ENCODE measurements at places on chromosomes 4 and X.

DNA sequence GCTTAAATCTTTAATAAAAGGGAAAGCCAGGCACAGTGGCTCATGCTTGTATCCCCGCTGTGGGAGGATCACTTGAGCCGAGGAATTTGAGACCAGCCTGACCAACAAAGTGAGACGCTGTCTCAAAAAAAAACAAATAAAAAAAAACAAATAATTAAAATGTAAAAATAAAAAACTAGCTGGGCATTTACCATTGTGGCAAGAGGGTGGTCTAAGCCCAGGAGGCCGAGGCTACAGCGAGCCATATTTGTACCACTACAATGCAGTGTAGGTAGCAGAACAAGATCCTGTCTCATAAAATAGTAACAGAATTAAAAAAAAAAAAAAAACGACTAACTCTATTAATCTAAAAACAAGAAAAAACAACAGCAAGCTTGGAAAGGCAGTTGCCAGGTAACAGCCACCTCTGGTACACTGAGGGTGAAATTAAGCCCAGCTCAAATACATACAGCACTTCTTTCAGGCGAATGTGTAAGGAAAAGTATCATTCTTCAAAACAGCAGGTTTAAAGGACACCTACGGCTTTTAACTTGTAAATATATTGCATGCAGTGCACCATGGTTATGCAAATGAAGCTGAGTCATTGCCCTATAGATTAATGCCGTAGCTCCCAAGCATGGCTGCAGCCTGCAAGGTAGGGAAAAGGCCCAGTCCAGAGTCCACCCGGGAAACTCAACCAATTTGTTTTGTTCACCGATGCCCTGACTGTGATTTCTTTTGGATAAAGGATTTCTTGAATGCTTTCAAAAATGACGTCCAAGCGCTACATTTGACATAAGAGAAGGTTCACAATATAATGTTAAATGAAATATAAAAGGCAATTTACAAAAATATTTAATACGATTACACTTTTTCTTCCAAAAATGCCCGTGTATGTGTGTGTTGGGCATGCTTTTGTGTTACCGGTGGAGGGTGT, 14.5 kb upstream of the TXLNG start:
- no peak for DNase-seq

GRCh38 chr4:169241464-169241863, 29.3 kb downstream of the SH3RF1 start:
- no peak for DNase-seq

DNA sequence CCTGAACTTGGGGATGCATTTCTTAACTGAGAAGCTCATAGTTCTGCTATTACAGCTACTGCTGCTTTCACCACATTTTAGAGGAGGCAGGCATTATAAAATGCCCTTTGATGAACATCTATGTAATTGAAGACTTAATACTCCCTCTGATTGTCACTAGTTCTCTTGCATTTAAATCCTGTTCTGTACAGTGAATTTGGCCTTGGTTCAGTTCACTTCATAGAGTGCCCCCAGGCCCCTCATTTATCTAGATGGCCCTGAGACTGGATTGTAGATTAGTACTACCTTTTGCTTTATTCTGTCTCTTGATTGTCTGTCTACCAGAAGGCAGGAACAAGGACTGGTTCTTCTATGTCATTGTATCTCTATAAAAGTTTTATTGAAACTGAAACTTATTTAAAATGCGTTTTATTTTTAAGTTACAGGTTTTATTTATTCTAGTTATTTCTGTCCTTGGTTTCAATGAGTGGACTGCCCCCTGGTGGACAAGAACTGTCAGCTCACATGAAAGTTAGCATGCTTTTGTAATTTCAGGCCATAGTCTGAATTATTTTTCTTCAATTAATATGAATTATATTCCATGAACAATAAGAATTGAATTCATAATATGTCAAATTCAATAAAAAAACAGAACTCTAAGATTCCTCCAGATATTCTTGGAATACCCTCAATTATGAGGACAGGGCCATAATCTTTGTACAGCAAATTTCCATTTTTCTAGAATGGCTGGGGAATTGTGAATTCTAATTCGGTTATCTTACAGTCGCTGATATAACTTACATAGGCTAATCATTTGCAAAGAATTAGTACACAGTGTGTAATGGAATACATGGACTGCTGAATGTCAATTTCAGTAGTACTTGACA, 47.2 kb upstream of the TMEM33 start:
- no peak for DNase-seq

GRCh38 chrX:132631579-132632232, 142.9 kb upstream of the MBNL3 start:
- no peak for DNase-seq

GRCh38 chr4:102322736-102323135, 22.5 kb downstream of the SLC39A8 start:
- no peak for DNase-seq

DNA sequence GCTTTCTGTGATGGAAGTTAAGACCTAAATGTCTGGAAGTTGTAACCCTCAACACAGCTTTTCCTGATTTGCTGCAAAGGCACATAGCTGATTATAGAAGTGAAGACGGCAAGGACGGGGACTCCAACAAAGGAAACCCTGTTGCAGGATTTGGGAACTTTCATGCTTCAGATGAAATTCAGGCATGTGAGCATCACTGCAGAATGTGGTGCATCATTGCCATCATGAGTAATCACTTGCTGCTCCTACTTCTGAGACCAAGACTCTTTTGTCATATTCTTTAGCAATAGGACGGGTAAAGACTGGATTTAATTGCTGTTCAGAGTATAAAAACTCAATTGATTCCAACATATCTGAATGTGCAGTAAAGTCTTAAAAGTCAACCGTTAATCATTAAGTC, 35.8 kb downstream of the YIPF6 start:
- no peak for DNase-seq

DNA sequence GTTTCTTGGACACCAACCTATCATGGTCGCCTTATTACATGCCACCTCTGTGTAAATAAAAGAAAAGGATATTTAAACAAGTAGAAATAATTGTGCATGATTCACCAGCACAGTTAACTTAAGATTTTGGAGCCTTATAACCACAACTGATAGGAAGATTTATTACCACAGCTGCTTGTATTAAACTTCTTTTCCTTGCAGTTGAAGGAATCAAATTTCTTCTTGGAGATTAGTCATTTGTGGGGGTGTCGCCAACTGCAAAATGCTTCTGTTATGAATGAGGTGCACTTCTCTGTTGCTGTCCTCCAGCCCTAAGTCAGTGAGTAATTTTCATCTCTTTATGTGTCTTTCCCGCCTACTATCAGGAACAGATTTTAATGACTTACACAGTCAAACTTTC, 73.3 kb downstream of the OR13H1 start:
- no peak for DNase-seq

DNA sequence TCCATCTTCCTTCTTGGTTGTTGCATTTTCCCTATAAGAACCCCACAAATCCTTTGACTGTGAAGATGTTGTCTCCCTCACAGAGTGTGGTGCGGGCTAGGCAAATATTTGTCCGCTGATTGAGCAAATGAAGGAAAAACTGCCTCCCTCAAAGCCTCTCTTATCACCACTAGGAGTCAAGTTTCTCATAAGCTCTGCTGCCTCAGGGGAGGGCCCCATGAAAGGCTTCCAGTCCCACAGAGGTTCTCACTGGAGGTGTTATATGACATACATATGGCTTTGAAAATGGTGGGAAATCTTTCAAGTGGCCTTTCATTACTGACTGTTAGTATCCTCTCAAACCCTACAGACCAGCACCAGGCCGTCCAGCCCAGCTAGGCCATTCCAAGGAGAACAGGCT, 9.3 kb downstream of the VGLL1 start:
- DNase-seq: no peak

DNA sequence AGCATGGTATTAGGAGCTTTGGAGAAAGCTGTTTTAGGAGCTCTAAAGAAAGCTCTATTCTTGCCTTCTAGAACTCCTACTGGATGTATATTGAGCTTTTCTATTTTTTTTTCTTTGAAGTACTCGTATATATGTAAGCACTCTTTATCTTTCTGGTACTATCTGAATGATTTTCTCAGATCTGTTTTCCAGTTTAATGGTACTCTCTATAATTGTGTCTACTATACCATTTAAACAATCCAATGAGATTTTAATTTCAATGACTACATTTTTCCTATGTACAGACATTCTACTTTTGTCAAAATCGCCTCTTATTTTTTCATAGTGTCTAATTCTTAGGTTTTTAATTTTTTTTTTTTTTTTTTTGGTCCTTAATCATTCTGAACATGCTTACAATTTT, 328.1 kb downstream of the DCTD start:
- DNase-seq: no peak

DNA sequence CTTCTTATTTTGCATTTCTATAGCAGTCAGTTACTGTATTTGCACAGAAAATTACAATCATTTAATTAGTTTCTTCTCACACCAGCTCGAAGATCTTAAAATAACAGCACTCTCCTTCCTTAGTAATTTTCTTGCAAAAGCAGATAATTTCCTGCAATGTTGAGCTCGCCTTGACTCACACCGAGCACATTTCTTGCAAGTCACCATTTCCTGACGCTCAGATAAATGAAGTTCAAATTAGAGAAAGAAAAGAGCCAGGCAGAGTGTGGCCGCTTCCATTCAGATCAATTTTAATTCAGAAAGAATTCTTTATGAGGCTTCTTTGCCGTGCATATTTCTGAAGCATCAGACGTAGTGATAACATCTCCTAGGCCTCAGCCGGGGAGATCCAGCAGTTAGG, 10.1 kb downstream of the SORCS2 start:
- no peak for DNase-seq

GRCh38 chr4:167642250-167642649, 408.0 kb upstream of the SPOCK3 start:
- no peak for DNase-seq

GRCh38 chr4:187478292-187479140, 517.1 kb upstream of the ZFP42 start:
- DNase-seq: no peak

DNA sequence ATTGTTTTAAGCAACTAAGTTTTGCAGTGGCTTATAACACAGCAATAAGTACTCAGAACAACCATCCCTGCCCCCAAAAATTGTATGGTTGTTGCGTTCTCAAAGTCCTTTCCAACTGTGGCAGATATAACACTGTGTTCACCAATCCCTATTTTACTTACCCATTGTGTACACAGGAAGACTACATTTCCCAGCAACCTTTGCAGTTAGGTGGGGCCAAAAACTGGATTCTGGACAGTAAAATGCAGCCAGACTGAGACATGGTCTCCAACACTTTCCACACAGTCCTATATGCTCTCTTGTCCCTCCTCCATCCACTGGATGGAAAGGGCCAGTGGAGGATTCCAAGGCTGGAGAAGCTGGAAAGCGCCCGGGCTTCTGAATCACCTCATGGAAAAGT, 523.6 kb downstream of the BCOR start:
- DNase-seq: no peak

DNA sequence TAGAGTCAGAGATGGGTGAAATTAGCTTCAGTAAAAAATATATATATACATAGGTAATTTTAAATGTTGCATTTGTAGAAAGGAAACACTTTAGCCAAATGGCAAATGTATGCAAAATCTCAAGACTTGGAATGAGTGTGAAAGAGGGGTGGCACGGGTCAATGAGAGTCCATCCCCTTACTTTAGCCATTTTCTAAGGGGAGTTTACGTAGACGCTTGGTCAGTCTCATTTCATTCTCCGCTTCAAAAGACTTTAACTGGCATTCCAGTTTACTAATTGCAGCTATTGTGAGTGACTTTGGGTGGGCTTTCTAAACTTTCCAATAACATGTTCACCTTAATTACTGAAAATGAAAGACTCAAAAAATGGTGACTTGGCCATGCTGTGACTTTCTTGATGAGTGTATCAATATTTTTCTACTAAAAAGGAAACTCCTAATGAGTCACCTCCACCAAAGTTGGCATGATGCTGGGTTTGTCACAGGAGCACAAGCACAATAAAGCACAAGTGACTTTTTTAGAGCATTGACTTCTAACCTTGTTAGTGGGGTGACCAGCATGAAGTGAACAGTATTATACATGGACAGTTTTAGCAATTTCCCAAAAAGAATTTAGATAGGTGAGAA, 356.0 kb upstream of the RASGEF1B start:
- no peak for DNase-seq

DNA sequence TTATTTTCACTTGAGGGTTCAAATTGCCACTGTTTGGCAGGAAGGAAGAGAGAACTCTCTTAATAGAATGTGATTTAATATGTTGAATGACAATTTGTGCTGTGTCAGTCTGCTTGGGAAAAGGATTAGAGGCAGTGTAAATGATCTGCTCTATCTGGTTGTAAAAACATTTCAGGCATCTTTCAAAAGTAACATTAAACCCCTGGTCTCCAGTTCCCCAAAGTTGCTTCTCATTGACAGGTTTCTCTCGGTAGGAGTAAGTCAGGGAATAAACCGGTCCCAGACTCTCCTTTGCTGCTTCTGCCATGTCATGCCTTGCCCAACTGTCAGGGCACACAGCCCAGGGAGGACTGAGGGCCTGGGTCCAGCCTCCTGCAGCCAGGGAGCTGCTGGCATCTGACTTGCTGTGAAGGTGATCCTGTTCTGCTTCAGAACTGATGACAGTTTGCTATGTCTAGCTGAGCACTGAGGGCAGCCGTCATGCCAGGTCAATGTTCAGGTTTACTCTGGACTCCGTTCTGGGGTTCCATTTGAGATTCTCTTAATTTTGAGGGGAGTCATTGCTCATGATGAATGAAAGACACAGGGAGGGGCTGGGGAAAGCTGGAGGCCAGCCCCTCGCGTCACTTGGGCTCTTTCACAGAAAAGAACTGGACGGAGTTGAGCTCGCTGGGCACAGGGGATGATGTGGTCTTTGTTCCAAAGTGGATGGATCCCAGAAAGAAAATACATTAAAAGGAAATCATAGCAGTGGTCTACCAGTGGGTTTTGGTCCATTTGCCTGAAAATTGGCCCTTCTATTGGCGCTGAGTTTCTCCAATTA, 312.4 kb downstream of the ARHGAP10 start:
- no peak for DNase-seq

- DNase-seq: no peak
These were observed 5.5 kb downstream of the CAMK2D start for GRCh38 chr4:113756005-113756410.

- no peak for DNase-seq
These were observed 113.3 kb upstream of the H2AZ1 start for GRCh38 chr4:100063355-100063754.

- DNase-seq: no peak
These were observed 76.7 kb upstream of the TMEM150C start for GRCh38 chr4:82638479-82638878.

DNA sequence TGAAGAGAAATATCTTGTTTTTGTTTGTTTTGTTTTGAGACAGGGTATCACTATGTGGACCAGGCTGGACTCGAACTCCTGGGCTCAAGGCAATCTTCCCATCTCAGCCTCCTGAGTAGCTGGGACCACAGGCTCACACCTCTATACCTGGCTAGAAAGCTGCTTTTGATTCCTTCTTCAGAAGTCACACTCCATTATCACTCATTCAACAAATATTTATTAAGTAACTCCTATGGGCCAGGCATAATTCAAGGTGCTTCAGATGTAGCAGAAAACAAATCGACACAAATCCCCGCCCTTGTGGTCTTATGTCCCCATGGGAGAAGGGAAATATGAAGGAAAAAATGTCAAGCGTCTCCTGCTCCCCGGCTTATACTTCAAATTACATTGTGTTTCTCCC, 72.6 kb upstream of the DHX15 start:
- no peak for DNase-seq

GRCh38 chr4:7034262-7035081, 8.7 kb upstream of the TADA2B start:
- no peak for DNase-seq

All from stimulated activated CD8-positive, alpha-beta memory T cell treated with anti-CD3 and anti-CD28 coated beads, Interleukin-2, amount 100 ng/mL, for 48 hours (primary cell).